Activated T-cell treated with anti-CD3 and anti-CD28 coated beads for 1 hour (primary cell): ENCODE measurements at places on chromosomes 4 and X.

DNA sequence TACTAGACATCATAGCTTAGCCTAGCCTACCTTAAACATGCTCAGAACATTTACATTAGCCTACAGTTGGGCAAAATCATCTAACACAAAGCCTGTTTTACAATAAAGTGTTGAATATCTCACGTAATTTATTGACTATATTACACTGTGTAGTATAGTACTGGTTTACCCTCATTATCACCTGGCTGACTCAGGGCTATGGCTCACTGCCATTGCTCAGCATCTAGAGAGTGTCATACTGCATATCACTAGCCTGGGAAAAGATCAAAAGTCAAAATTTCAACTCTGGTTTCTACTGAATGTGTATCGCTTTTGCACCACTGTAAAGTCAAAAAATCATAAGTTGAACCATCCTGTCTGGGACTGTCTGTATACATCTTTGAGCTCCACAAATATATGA is 78.6 kb downstream of the CEP44 start:
- DNase-seq, result no peak

DNA sequence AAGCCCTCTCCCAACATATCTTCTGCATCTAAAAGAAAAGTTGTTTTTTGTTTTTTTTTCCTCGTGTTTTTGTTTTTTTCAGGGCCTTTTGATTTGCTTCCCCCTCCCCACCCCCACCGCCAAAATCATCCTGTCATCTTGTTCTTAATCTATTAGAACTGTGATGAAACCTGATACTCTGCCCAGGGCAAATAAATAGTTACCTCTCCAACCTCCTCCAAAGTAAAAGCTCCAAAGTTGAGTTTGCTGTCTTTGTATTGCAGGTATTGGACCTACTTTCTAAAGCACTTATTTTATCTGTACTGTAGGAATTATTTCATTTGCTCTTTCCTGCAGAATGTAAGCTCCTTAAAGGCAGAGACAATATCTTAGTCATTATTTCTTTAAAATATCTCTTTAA is 172.9 kb downstream of the SOWAHB start:
- no peak for DNase-seq

DNA sequence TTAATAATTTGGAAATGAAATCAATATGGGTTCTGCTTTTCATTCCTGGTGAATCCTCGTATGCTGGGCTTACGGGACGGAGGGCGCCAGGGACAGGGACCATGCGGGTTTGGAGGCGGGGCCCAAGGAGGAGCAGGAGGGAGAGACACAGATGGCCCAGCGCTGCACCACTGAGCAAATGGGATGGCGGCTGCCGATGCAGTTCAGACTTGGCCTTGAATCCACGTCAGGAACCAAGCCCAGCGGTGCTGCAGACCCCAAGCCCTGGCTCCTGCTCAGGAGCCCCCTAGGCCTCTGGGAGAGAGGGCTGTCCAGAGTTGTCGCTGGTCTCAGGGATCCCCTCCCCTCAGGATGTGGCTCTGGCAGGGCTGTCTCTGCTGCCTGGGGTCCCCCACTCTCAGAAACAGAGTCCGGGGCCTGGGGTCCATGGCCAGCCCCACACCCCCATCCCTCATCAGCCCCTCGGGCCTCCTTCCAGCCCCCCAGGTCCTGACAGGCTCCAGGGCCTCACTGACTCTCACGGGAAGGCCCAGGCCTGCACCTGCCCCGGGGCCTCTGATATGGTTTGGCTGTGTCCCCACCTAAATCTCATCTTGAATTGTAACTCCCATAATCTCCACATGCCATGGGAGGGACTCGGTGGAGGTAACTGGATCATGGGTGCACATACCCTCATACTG is 75.2 kb downstream of the FAM53A start:
- no peak for DNase-seq

GRCh38 chr4:99855678-99856077 is 38.5 kb downstream of the LAMTOR3 start:
- no peak for DNase-seq

- no peak for DNase-seq
These were observed 230.8 kb downstream of the INPP4B start for GRCh38 chr4:142615324-142615665.

GRCh38 chr4:39051492-39051891 is 10.5 kb upstream of the KLHL5 start:
- no peak for DNase-seq

DNA sequence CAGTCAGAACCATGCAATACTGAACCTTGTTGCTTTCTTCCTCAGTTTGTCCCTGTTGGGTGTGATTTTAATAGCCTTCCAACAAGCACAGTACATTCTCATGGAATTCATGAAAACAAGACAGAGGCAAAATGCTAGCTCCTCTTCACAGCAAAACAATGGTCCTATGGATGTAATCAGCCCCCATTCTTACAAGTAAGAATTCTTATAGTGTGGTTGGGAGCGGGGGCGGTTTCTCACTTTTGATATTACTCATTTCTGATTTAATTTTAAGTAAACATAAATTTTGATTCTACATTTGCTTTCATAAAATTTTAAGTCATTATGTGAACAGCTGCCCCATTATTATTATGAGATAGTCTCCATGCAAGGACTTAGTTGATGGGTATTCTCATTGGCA is 80.8 kb upstream of the TLR2 start:
- no peak for DNase-seq

GRCh38 chr4:43234626-43235415 is 342.3 kb downstream of the GRXCR1 start:
- no peak for DNase-seq

- DNase-seq, result no peak
These were observed 34.1 kb downstream of the PDHA1 start for GRCh38 chrX:19377799-19378198.

DNA sequence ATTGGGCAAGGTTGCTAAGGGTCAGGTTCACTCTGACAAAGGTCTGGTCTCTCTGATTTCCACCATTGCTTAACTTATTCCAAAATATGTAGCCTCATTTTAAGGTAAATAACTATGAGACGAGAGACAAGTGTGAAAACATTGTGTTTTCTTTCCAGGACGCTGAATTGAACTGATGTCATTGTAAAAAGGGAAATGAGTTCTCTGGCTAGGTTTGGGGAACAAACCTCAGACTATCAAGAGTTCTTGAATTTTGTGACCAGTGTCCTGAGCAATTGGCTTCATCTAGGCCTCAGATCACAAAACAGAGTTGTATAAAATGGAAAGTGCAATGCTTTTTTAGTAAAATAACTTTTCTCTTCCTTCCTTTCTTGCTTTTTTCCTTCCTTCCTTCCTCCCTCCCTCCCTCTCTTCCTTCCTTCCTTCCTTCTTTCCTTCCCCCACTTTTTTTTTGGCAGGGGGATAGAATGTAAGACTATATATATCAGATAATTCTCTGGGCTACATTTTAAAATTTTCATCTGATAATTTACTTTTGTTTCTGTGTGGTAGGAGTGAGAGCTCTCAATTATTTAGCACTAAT is 30.8 kb upstream of the CXCL8 start:
- no peak for DNase-seq
